ENCODE measurements at places on chromosomes 12 and 14.

GRCh38 chr12:106446419-106447092 lies 89.0 kb downstream of the POLR3B start:
- DNase-seq: no peak

DNA sequence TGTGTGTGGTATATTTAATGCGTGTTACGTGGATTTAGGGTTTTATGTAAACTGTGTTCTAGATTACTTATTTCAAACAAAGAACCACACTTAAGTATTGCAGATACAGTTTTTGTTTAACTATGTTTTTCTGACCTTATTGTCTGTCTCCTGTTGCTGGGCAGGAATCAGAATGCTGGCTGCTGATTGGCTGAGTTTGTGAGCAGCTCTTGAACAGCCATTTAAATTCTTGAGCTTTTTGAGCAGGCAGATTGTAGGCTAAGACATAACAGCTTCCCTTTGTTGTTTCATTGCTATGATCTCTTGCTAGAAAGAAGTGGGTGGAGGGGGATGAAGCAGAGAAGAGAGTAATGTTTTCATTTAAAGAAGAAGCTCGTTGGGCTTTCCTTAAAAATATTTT lies 52.2 kb downstream of the ATF7IP start:
- DNase-seq: peak; percentile 87

DNA sequence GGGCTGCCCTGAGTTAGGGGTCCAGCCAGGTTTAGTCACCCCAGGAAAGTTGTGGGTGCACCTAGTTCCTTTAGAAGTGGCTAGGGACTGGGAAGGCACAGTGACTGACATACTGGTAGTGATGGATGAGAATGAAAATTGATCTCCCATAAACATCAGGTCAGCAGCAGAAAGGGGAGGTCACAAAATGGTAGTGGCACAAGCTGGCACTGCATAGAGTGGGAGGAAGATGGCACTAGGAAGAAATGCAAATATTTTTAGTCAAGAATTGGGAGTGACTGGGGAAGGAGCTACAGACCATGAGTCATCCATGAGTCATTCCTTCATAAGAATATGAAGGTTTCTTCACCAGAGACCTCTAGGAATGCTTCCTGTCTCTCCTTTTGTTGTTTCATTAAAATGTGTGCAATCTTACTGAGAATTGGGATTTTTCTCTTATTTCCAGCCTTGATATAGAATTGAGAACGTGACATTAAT lies 198.3 kb upstream of the AMIGO2 start:
- DNase-seq: no peak

- DNase-seq: no peak
Measured at GRCh38 chr12:68405343-68405781, 73.2 kb upstream of the MDM1 start.

- DNase-seq: no peak
Measured at GRCh38 chr12:94143438-94143837, 4.9 kb upstream of the PLXNC1 start.

DNA sequence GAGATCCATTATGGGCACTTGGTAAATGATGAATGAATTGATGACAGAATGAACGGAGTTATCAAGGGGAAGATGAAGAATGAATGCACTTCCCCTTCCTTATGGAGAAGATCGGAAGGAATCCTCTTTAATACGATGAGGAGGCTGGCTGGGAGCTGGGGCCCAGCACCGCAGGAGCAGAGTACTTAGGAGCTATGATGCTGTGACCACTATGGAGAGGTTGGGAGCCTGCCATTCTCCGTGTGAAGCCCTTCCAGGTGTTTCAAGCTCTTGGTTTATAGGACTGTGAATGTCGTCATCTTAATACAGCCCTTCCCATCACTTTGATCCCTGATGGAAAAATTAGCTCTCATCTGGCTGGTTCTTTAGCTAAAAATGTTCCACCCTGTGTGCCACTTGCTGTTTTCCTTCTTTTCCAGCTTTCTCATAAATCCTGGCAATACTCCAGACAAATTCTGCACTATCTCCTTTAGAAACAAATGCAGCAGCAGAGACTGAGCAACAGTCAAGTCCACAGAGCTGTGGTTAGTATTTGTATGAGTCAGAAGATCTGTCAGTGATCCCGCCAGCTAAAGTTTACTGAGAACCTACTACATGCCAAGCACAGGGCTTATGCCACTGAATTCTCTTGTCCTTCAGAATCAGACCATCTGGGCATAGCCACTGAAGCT lies 263.1 kb upstream of the CRY1 start:
- DNase-seq: no peak

DNA sequence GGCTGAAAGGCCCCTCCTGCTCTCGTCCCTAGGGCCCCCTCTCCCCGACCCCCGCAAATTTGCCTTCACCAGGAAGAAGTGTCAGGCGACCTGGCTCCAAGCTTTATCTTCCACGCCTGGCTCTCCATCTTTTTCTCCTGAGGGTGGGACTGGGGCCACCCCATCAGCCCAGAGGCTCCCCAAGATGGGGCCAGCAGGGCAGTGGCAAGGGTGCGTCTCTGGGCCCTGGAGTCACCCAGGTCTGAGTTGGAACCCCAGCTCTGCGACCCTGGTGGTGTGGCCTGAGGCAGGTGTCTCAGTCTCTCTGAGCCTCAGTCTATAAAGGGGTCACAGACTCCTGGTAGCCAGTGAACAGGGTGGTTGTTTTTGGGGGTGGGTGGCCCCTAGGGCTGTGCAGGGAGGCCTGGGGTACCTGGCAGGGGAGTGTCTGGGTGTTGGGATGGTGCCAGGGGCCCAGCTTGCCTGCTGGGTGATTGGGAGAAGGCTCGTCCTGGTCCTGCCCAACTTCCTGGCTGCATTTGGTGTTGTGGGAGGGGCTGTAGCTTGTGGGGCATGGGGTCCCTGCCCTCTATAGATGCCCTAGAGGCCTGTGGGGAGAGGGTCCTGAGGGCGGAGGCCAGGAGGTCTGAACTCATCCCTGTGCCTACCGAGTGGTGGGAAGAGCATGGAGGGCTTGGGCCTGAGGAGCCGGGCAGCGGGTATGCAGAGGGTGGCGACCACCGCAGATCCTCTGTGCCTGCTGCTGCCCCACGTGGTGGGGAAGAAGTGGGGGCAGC lies 7.6 kb downstream of the KIF26A start:
- no peak for DNase-seq

- no peak for DNase-seq
Measured at GRCh38 chr14:60639674-60640073, 9.6 kb downstream of the SIX1 start.

- DNase-seq: no peak
Measured at GRCh38 chr12:21675641-21676040, 18.0 kb upstream of the LDHB start.

DNA sequence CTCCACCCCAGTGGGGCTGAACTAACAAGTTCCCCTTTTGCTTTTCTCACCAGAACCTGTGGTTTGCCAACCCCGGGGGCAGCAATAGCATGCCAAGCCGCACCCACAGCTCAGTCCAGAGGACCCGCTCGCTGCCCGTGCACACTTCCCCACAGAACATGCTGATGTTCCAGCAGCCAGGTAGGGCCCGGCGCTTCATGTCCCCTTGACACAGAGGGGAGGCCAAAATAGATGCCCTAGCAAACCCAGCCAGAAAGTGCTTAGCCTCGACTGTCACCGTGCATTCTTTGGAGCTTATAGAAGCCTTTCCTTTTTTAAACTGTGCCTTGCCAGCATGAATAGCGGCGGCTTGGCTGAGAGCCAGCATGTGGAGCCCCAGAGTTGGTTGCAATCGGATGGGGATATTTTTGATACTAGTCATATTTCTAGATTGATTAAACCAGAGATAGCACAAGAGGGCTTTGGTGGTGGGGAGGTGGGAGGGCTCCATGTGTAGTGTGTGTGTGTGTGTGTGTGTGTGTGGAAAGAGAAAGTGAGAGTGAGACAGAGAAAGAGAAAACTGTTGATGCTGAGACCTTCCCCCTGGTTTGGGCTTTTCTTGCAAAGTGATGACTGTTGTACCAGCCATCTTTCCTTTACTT lies 126.1 kb downstream of the GCH1 start:
- peak; percentile 96 for DNase-seq

DNA sequence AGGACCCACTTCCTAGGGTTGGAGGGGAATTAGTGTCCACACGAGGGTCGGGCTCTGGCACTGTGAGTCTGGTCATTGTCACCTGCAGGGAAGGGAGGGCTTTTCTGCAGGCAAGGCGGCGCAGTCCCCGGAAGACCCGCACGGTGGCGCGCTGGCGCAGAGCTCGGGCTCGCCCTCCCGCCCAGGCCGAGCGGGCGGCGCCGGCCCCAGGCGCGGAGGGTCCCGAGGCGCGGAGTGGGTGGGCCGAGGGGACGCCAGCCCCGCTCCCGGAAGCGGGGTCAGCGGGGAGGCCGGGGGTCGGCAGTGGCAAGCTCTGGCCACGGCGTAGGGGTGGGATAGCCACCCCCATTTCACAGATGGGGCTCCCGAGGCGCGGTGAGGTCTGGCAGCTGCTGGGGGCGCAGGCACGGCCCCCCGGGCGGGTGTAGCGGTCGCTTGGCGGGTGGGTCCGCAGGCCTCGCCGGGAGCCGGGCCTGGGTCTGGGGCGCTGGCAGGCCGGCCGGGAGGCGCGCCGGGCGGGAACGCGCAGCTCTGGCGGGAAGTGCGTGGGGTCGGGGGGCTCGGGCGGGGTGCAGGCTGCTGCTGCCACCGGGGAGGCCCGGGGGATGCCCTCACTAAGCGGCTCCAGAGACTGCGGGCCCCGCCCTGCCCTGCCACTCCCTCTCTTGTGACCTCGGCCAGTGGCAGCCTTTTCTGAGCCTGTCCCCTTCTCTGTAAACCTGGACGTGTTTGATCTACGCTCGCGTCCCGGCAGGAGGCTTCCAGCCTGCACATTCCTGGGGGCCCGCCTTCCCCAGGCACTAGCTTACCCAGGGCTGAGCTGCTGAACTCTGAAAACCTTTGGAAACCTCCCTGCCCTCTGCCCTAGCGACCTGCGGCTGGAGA lies 46.1 kb downstream of the CYP46A1 start:
- peak; percentile 86 for DNase-seq

- no peak for DNase-seq
Measured at GRCh38 chr14:79050787-79051727, 880.9 kb downstream of the NRXN3 start.
